NCI-H2081 treated with DMSO at 0.1 percent for 48 hours (cell line): ENCODE measurements at places on chromosomes 12 and 14.

GRCh38 chr12:3417113-3417512, 73.9 kb upstream of the PRMT8 start:
- no peak for DNase-seq

GRCh38 chr14:26621364-26621763, 23.5 kb upstream of the NOVA1 start:
- DNase-seq, result no peak

- peak; percentile 89 for DNase-seq
Measured at GRCh38 chr14:69715725-69716477, 51.0 kb upstream of the SRSF5 start.

GRCh38 chr14:77007183-77007974, 21.1 kb downstream of the IRF2BPL start:
- DNase-seq, result no peak

DNA sequence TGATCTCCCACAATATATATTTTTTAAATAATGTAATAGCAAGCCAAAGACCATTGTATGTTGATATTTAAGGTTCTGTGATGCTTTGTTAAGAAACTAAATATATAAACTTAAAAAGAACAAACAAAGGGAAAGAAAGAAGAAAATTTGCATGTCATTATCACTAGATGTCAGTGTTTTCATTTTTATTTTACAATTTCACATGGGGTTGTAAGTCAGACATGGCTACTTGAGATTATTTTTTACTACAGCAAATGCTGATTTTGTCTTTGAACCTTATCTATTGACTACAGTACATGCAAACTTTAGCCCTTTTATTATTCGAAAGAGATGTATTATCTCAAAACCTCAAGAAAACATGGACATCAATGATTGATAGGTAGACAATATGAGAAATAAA, 36.1 kb downstream of the SLCO1C1 start:
- no peak for DNase-seq

GRCh38 chr14:98582276-98582675, 689.7 kb downstream of the BCL11B start:
- no peak for DNase-seq

- DNase-seq, result no peak
Measured at GRCh38 chr12:115956659-115957058, 320.8 kb downstream of the MED13L start.

- DNase-seq, result no peak
Measured at GRCh38 chr14:24196071-24197055, 1.1 kb upstream of the TM9SF1 start.

DNA sequence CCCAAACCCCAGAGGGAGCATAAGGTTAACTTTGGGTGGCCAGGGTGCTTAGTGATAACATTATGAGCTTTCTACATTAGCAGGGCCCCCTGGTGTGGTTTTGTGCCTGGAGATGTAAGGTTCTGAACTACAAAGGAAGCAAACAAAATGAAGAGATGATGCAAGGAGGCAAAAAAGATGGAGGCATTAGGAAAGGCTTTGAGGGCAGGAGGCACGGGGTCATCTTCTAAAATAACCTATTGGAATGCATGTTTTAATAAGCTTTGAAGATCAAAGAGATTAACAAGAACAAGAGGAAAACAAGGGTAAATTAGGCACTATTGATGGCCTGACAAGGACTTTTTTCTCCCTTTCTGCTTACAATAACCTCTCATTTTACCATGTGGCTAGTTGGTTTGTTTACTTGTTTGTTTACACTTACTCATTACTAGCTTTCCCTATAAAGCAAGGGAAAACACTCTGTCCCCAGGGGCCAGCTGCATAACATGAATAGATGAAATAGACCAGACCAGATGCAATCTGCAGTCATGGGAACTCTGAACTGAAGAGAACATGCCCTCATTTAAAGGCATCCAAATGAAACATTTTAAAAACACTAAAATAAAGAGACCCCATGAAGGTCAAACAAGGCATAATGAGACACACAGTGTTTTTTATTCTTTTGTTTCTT, 390.3 kb downstream of the DIO2 start:
- no peak for DNase-seq

- DNase-seq, result no peak
Measured at GRCh38 chr12:51906430-51907082, 748 bp upstream of the ACVRL1 start.

DNA sequence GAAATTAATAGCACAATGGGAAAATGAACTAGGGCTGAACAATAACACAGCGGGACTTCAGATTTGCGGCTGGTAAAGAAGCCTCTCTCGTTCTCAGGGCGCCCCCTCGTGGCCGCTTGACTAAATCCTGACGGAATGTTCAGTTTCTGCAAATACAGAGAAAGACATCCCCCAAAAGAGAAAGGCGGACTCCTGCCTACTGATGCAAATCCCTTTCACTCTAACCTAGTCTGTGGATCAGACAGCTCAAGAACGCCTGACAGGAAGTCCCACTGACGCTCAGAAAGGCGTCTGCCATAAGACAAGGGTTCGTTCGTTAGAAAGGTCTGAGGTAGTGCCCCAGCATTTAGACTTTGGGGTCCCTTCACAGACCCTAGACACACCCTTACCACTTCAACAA, 2.5 kb downstream of the NUAK1 start:
- peak; percentile 56 for DNase-seq

DNA sequence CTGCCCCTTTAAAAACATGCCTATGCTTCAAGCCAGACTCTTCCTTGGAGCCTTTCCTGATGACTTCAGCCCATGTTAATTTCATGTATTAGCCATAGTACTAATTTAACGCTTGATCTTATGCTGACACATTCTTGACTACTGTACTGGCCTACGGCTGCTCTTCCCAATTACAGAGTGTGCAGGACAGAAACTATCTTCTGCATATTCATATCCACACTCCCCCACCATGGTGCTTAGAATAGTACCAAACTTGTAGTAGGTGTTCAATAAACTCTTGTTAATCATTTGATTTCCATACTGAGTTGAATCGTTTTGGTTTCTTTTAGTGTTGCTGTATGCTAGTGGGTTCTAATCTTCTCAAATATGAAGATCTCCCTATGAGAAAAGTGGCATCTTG, 21.8 kb upstream of the DGLUCY start:
- DNase-seq, result no peak

- no peak for DNase-seq
Measured at GRCh38 chr12:52347016-52347415, 20.3 kb downstream of the KRT85 start.

- no peak for DNase-seq
Measured at GRCh38 chr12:120817559-120818330, 86.4 kb downstream of the SPPL3 start.

DNA sequence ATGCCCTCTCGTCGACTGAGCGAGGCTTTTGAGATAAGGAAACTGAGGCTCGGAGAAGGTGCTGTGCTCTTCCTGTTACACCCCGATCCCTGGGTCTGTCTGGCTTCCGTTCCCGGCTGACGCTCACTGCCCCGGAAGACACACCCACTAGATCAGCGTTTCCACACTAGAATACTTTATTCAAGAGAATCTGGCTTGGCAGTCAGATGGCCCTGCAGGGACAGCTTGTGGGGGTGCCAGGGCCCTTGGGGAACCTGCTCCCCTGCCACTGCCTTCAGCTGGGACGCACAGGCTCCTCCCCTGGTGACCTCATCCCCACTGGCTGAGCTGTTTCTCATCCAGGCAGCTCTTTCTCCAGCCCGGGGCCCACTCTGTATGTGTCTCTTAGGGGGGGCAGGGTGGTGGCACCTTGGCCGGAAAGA, 13.7 kb downstream of the PGF start:
- DNase-seq, result no peak

GRCh38 chr12:131948166-131948712, 1.5 kb upstream of the EP400 start:
- no peak for DNase-seq

GRCh38 chr14:104601786-104602185, 2.8 kb downstream of the TMEM179 start:
- no peak for DNase-seq

DNA sequence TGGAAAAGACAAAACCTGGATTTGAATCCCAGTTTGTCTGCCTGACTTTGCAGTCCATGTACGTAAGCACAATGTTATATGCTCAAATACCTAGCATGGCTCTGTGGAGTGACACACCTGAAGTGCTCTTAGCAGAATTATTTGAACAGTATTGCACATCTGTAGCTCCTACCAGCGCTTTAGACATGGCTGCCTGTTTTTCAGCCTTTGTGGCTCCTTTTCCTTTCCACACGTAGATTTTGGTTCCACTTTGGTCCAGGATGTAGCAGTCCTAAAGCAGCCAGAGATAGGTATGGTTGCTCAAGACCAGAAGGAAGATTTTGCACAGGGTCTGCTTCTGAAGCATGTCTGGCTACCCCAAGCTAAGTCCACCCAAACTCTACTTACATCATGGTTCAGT, 9.1 kb downstream of the AVIL start:
- no peak for DNase-seq

DNA sequence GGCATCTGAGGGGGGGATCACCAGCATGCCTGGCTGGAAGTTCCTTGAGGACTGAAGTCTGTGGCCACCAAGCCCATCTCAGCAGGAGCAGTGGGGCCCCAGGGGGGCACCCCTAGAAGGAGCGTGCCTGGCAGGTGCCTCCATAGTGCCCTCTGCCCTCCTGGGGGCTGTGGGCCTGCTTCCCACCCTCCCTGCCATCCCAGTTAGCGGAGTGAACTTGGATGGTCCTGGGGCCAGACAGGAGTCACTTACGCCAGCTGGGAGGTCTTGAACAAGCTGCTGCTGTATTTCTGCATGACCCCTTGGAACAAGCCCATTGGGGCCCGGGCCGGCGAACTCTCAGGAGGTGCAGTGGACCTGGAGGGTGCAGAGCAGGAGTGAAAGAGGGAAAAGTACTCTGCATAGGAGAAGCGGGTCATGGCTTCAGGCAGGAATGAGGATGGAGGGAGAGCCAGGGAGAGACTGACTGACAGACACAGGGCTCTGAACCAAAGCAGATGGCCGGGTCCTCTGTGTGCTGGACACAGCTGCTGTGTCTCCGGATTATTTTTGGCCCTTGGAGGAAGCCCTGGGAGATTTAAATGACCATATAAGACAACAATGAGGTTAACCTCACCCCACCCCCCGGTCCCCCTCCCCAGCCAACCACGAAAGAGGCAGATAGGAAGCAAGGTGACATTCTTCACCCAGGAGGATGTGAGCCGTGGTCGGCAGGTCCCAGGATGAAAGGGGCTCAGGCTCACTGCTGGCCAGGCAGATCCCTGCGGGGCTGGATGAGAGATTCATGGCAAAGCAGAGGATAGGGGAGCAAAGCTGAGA, 19.6 kb downstream of the ASB2 start:
- DNase-seq, result no peak

GRCh38 chr12:120849765-120850164, 54.4 kb downstream of the SPPL3 start:
- no peak for DNase-seq

DNA sequence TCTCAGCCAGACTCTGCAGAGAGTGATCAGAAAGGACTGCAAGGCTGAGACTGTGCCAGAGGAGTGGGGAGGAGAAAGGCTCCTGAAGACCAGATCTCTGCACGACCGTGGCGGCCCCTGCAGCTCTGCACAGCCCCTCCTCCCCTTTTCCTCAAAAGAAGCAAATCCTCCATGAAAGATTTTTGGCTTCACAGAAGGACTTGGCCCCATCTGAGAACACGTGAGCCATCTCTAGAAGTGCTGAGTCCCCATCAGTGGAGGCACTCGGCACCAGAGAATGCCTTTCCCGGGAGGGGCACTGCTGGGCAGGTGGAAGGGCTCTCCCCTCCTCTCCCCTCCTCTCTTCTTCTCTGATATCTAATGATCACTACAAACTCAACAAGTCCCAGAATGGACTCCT, 6.8 kb downstream of the FIGNL2 start:
- DNase-seq, result no peak

DNA sequence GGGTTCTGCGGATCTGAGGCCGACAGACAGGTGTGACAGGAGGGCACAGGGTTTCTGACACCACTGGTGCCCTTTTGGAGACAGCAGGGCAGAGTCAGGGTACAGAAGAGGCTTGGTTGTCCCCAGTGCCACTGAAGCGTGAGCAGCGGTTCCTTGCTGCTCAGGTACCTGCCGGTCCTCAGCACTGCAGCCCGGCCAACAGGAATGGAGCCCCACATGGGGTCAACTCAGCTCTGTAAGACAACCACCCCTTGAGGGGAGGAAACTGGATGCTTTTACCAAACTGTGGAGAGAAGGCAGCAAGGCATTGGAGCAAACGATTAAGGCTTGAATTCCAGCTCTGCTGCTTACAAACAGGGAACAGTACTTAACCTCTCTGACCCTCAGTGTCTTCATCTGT, 246.4 kb upstream of the NOS1 start:
- DNase-seq, result no peak

DNA sequence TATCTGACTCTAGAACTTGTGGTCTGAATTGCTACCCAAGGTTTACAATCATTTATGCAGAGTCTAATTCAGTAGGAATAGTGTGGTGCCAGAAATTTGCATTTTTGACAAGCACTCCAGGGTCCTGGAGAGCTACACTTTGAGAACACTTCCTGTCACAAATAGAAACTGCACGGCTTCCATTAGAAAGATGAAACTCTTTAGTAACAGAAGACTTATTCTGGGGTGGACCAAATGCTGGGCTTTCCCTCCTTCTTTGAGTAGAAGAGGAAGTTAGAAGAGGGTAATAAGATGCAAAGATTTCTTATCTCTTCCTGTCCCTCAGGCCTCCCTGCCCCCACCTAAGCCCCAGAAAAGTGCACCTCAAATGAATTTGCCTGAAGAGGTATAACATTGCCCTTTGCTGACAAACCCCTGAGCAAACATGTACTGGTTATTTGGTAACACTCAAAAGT, 28.4 kb downstream of the DGLUCY start:
- no peak for DNase-seq

- no peak for DNase-seq
Measured at GRCh38 chr12:124387528-124387911, 92.6 kb downstream of the RFLNA start.

DNA sequence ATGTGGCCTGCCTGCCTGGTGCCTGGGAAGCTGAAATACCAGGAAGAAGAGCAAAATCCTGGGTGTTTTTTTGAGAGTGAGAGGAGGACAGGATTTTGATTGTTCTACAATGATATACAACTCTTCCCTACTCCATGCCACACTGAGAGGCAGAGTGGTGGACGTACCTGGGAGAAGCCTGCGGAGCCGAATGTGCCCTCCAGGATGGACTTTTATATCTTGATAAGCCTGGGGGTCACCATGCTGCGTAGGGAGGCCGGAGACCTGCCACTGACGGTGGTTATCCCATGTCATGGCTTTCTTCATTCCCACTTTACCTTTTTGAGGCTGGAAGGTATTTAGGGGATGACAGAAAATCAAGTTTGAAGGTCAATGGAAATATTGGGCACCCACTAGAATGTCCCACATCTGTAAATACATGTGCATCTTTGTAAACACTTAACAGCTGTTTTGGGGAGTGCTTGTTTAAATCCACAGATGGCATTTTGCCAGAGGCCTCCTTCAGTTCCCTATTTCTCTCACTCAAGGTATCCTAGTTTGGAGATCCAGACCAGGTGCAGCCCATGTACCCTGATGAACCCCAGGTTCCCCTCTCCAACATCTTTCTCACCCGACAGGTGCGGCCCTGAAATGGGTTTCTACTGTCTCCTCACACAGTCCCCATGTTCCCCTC, 1.1 kb upstream of the GLT1D1 start:
- no peak for DNase-seq

- DNase-seq, result no peak
Measured at GRCh38 chr12:89517720-89518119, 6.9 kb downstream of the GALNT4 start.

GRCh38 chr12:116665666-116666304, 72.1 kb downstream of the SPRING1 start:
- no peak for DNase-seq

- no peak for DNase-seq
Measured at GRCh38 chr14:92906823-92907222, 16.1 kb upstream of the CHGA start.
